Stimulated activated CD4-positive, alpha-beta T cell treated with anti-CD3 and anti-CD28 coated beads, Interleukin-1b, Interleukin-23, amount 100 ng/mL, for 1 hour (primary cell): ENCODE measurements at places on chromosomes 2 and 18.

- DNase-seq: no peak
Observed at GRCh38 chr18:36349552-36349951, 52.0 kb downstream of the FHOD3 start.

- no peak for DNase-seq
Observed at GRCh38 chr2:51981783-51982182, 949.9 kb upstream of the NRXN1 start.

GRCh38 chr2:72920318-72921087, 3.2 kb downstream of the EMX1 start:
- no peak for DNase-seq

DNA sequence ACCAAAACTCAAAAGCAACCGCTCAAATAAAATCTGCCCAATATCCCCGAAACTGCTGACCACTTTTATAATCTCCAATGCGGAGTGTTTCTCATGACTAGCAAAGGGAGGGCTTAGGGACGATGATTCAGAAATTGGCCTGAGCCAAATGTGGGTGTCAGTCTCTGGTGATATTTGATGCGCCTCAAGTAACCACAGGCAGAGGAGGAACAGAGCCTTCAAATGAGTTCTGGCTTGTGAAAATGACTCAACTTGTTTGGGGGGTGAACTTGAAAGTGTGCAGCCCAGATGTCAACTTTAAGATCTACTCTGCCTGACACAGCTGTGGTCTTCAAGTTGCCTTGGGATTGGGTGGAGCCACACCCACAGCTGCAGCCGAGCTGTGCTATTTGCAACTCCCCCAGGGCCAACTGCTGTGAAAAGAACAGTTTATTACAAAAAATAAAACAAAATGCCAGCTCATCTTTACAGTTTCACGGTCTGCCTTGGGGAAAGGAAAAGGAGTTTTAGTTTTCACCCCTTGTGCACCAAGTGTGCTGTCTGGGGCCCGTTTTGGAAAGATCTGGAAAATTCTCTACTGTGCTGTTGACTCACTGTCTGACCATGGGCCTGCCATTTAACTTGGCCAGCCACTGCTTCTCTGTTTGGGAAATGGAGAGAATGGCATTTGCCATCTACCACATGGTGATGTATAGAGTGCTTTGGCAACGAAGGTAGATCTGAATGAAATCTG, 222.1 kb downstream of the MTX2 start:
- DNase-seq: no peak

- DNase-seq: no peak
Observed at GRCh38 chr2:235399895-235400294, 93.9 kb upstream of the AGAP1 start.

DNA sequence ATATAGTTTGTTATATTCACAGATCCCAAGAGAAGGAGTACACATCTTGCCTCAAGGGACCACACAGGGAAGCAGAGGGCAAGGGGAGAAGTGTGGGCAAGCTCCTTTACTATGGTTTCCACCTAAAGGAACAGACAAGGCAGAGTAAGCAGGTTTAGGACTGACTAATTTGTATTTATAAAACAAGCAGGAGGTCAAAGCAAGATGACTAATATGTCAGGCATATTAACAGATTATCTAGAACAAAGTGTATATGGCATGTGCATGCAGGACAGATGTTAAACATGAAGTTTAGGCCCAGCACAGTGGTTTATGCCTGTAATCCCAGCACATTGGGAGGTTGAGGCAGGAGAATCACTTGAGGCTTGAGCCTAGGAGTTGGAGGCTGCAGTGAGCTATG, 3.7 kb upstream of the LRP2 start:
- no peak for DNase-seq

DNA sequence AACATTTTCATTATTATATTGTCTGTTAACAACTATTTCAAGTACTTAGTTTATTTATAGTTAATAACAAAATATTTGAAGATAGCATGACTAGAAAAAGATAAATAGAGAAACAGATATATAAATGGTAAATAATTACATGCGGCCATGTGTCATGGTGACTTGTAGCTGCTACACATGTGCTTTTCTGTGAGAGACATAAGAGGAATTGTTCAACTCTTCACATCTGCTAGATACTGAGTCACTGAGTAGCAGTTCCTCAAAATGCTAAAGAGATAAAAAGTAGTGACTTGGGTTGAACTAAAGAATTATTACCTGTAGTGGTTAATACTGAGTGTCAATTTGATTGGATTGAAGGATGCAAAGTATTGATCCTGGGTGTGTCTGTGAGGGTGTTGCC, 37.5 kb upstream of the SCN9A start:
- DNase-seq: no peak
